Nucleus accumbens (tissue), 56 donors: ENCODE measurements at places on chromosomes 4 and X.

- DNase-seq: no peak
Measured at GRCh38 chr4:3402491-3403347, 39.0 kb upstream of the HGFAC start.

- DNase-seq: no peak
Measured at GRCh38 chrX:29487214-29487613, 728.1 kb upstream of the MAGEB2 start.

DNA sequence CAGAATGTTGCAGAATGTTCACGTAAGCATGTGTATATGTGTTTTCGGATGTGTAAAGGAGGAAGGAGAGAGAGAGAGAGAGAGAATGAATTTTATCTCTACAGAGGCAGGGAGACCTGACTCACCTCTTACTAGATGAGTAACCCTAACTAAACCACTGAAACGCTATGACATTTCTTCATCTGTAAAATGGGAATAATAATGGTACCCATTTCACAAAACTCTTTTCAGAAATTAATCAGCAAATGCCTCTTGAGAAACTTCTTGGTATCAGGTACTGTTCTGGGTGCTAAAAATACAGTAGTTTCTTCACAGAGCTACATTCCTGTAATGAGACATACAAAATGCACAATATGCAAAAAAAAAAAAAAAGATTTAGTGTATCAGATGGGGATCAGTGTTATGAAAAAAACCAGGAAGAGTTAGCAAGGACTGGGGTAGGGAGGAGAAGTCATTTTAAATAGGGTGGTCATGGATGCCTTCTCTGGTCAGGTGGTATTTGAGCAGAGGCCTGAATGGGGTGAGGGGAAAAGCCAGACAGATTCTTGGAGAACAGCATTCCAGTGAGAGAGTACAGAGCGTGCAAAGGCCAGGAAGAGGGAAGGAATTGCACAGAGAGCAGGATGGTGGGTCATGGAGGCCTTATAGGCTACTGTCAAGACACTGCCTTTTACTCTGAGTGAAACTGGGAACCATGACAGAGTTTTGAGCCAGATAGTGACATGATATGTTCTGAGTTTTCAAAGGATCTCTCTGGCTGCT is 84.9 kb upstream of the SPANXB1 start:
- no peak for DNase-seq

DNA sequence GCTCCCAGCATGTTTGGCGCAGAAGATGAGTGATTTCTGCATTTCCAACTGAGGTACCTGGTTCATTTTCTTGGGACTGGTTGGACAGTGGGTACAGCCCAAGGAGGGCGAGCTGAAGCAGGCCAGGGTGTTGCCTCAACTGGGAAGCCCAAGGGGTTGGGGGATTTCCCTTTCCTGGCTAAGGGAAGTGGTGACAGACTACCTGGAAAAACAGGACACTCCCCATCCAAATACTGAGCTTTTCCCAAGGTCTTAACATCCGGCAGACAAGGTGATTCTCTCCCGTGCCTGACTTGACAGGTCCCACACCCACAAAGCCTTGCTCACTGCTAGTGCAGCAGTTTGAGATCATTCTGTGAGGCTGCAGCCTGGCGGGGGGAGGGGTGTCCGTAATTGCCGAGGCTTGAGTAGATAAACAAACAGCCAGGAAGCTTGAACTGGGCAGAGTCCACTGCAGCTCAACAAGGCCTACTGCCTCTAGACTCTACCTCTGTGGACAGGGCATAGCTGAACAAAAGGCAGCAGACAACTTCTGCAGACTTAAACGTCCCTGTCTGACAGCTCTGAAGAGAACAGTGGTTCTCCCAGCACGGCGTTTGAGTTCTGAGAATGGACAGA is 307.7 kb upstream of the ARSJ start:
- no peak for DNase-seq

GRCh38 chr4:138226351-138226750 is 15.8 kb downstream of the SLC7A11 start:
- no peak for DNase-seq

DNA sequence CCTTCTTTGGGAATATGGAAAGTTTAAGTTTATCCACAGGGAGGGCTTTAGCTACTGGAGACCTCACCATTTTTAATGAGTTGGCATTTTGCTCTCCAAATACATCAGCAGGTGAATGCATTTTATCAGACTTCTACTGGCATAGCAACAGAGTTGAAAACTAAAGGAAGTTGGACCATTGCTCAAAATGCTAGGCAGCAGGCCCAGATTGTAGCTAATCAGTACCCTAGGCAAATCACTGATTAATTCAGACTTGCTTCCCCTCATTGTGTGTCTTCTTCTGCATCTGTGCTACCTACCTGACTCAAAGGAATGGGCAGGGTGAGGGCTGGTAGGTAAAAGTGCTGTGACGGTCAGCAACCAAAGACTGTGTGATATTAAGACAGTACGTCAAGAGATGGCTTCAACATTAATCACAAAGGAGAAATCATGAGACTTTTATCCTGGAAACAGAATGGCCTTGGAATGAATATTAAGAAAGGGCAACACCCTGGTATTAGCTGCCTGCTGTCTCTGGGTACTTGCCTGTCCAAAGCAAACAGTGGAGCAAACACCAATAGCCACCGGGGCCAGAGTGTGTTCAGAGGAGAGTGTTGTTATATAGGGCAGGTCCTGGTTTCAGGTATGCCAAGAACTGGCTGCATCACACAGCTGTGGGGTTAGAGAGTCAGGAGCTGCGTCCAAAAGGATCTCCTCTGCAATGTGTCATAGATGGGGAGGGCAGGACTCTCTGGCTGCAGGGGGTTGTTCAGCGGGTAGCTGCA is 17.1 kb upstream of the SMIM20 start:
- no peak for DNase-seq

- DNase-seq: no peak
Measured at GRCh38 chr4:123399627-123400358, 3.2 kb downstream of the SPRY1 start.

DNA sequence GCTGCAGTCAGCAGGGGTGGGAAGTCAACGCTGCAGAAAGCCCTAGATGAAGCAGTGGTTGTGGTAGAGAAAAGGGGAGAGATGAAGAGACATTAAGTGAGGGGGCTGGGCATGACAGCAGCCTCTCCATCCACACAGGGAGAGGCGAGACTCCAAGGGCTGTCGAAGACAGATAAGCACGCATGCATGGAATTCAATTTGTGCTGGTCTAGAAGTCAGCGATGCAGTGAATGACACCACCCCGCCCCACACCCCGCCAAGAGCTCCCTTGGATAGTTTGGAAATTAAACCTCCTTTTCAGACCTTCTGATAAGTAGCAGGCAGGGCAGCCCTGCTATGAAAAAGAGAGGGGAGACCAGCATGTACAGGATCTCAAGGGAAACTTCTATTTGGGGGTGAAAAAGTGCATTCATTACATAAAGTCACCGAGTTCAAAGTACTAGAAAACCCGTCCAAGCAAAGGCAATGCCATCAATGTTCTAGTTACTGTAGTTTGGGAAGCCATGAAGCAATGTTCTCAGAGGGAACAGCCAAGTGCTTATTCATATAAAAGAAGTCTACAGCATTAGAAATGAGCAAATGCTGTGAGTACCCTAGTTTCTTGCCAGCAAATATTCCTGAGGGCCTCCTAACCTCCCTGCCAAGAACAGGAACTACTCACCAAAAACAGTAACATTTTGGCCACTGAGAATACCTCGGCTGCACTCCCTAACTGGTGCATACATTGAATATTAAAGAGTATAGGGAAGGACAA is 152.3 kb upstream of the ANXA10 start:
- no peak for DNase-seq

DNA sequence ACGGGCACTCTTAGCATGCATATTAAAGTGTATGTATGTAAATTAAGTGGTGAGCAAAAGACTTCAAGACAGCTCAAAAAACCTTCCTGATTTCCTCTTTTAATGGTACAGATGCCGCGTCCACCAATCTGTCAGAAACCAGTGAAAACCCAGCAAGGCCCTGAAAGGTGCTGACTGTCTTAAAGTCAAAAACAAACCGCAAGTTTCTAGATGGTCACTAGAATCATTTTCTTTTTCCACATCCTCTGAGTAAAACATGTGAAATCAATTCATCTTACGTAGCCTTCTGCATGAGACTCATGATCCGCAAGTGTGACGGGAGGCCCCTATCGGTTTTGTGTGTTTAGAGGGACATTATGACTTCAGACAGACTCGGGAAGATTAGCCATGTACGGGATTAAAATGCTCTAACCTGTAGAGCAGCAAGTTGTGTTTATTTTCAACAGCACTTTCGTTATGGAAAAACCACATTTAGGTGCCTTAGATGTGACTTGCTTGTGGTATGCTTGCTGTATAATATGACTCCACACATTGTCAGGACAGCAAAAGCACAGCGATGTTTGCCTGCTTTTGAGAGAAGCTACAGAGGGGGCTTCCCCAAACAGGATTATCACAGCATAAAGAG is 88.2 kb upstream of the STS start:
- DNase-seq: no peak

GRCh38 chr4:32824336-32824735 is 2104.2 kb downstream of the PCDH7 start:
- DNase-seq: no peak

GRCh38 chr4:176874721-176875445 is 82.2 kb upstream of the VEGFC start:
- DNase-seq: no peak

DNA sequence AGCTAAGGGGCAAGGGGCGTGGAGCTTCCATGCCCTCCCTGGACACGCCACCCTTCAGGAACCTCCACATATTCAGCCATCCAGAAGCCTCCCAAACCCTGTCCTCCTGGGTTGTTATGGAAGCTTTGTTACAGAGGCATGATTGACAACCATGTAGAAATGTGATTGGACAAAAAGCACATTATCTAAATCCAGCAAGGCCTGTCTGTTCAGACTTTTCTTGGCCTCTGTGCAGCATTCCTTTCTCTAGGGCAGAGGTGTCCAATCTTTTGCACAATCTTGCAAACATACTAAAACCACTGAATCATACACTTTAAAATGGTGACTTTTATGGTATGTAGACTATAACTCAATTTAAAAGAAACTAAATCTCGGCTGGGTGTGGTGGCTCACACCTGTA is 12.7 kb downstream of the STEEP1 start:
- no peak for DNase-seq

GRCh38 chr4:122252584-122252983 is 100.5 kb downstream of the BLTP1 start:
- DNase-seq: no peak
